ENCODE measurements at places on chromosomes 5 and 9. TPM values are rescaled to one million over a fixed set of nuclear protein-coding genes. Genes with fewer than 3 reads are reported as not detected.
A peak's percentile ranks its signal among the peaks of the same experiment; 100 is the strongest.

DNA sequence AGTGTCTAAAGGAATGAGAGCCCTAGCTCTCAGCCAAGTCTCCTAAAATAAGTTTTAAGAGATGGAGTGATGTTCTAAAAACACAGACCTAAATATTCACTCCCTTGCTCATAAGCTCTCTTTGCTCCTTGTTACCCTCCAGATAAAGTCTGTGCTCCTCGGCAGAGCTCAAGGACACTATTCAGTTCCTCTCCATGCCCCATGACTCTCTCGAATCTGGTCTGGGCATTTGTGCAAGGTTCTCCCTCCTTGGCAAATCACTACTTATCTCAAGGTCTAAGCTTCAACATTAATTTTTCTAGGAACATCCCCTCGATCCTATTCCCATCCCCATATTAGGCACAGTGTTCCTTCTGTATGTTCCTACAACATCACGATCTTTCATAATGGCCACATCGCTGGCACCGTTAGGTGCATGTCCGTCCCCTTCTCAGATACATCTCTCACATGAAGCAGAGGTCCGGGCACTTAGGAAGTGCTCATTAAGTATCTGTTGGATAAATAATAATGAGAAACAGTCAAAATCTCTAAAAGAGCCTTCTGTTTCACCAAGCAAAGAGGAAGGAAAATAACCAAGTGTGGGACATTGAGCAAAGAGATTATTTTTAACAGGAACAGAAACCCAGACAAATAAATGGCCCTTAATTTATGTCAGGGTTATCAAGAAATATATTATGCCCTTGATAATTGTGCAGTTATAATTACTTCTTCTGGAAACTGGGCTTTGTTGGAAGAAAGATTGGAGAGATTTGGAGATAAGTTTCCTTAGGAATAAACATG, 85.9 kb upstream of the HTR4 start:
- H3K4me1 ChIP-seq = peaks cover 2% of the 10 kb centered on the region
- no peak for DNase-seq
- no peak overlapping the region for H3K4me3 ChIP-seq
- H3K27me3 ChIP-seq = peaks cover 16% of the 10 kb centered on the region
- no peaks in the 10 kb centered on the region for H3K36me3 ChIP-seq
- no peak overlapping the region for H3K27ac ChIP-seq

- no peaks in the 10 kb centered on the region for H3K4me1 ChIP-seq
- H3K27ac ChIP-seq = no peak overlapping the region
- no peak overlapping the region for H3K4me3 ChIP-seq
- H3K36me3 ChIP-seq = no peaks in the 10 kb centered on the region
These were observed 8.3 kb downstream of the HSD17B3 start for GRCh38 chr9:96293498-96294158.

Gene KIF12
- not detected for total RNA-seq

DNA sequence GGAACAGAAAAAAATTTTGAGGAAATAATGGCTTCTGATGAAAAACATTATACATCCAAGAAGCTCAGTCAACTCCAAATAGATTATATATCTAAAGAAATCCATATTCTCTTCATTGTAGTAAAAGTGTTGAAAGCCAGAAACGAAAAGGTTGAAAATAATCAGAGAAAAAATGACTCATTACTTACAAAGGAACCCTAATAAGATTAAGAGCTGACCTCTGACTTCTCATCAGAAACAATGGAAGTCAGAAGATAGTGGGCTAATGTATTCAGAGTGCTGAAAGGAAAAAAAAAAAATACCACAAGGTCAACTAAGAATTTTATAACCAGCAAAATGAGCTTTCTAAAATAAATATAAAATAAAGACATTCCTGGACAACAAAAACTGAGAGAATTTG, 60.0 kb downstream of the HSD17B4 start:
- H3K36me3 ChIP-seq = peaks cover 30% of the 10 kb centered on the region
- DNase-seq = no peak
- H3K27ac ChIP-seq = no peak overlapping the region

- H3K36me3 ChIP-seq = peaks cover 2% of the 10 kb centered on the region
- no peak for DNase-seq
- no peak overlapping the region for H3K27ac ChIP-seq
- peaks cover 4% of the 10 kb centered on the region for H3K4me1 ChIP-seq
- peaks cover 4% of the 10 kb centered on the region for H3K27me3 ChIP-seq
These were observed 4.4 kb upstream of the SPTLC1 start for GRCh38 chr9:92119586-92119985.

DNA sequence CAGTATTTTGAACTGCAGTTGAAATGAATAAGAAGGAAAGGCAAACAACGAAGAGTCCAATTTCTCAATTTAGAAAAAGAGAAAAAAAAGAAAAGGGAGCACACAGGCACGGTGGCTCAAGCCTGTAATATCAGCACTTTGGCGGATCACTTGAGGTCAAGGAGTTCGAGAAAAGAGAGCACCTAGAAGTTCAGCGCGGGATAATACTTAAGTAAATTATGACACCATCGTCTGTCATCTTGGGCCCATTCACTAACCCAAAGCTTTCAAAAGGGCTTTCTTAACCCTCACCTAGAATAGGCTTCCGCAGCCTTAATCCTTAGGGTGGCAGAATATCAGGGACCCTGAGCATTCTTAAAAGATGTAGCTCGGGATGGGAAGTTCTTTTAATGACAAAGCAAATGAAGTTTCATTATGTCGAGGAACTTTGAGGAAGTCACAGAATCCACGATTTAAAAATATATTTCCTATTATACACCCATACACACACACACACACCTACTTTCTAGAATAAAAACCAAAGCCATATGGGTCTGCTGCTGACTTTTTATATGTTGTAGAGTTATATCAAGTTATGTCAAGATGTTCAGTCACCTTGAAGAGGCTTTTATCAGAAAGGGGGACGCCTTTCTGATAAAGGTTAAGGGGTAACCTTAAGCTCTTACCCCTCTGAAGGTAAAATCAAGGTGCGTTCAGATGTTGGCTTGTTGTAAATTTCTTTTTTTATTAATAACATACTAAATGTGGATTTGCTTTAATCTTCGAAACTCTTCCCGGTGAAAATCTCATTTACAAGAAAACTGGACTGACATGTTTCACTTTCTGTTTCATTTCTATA, 602 bp upstream of the CD274 start:
- peak overlapping the region; percentile 92 for H3K4me3 ChIP-seq
- H3K4me1 ChIP-seq = peaks cover 53% of the 10 kb centered on the region
- H3K36me3 ChIP-seq = peaks cover 1% of the 10 kb centered on the region
- H3K27me3 ChIP-seq = no peaks in the 10 kb centered on the region
- DNase-seq = no peak
- H3K27ac ChIP-seq = peak overlapping the region; percentile 95

DNA sequence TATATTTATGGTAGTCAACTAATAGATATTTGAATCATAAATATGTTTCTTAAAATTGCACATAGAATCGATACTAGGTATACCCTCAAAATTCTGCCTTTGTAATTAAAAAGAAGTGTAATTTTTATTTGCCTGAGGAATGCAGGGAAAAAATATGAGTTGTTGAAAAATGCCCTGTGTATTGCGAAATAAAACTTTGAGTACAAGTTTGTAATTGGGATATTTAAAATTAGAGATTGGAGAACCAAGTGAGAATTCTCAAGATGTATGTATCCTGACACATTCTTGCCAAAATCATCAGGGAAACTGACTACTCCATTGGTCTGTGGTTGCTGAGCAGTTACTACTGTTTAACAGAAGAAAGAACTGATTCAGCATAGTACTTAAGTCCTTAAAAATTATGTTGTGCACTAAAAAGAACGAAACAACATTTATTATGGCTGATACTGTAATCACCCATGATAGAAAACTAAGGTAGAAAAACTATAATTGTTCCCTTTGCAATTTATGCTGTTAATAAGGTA, 36.0 kb downstream of the ST8SIA4 start:
- H3K4me1 ChIP-seq = peaks cover 5% of the 10 kb centered on the region
- H3K4me3 ChIP-seq = no peak overlapping the region
- DNase-seq = no peak
- H3K36me3 ChIP-seq = peaks cover 49% of the 10 kb centered on the region

GRCh38 chr5:55671975-55672374, 40.1 kb downstream of the SLC38A9 start:
- H3K36me3 ChIP-seq = peaks cover 21% of the 10 kb centered on the region
- DNase-seq = no peak
- no peaks in the 10 kb centered on the region for H3K27me3 ChIP-seq
- peaks cover 7% of the 10 kb centered on the region for H3K4me1 ChIP-seq
